ENCODE measurements at places on chromosomes 4 and X.

- no peak for DNase-seq
Observed at GRCh38 chr4:33998291-33998690, 2246.0 kb downstream of the ARAP2 start.

DNA sequence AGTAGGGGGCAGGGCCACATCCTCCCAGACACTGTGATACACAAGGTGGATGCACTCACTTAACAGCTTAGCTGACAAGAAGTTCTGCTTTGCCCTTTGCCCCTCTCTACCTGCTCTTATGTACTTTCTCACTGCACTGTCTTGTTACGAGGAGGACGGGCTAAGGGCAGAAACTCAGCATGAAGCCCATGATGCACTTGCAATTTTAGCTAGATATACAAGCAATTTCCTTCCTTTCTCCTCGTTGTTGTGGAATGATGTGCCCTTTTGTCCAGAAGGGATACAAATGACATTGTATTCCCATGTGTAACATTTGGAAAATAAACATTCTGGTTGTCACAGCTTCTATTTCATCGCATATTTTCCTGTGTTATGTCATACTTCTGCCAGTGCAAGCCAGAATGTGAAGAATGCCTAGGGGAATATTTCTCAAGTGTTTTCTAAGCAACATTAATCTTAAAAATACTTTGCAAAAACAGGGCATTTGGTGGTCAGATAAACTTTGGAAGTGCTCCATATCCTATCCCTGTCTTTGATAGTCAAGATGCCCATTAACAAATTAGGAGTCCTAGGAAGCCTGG is 47.2 kb downstream of the MAOA start:
- DNase-seq: no peak

DNA sequence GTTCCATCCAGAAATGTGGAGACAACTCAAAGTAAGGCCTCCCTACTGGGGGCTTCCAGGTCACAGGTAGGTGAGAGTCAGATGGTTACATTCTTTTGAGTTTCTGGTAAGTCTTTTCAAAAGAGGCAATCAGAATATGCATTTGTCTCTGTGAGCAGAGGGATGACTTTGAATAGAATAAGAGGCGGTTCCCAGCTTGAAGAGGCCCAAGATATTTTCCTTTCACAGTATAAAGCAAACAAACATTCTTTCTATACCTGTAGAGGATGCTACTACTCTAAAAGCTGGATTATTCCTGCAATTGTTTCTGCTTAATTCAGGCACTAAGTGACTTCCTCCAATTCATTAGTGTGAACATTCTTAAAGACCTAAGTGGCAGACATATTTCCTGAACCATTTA is 44.4 kb downstream of the DIAPH2 start:
- no peak for DNase-seq

GRCh38 chrX:84865113-84865512 is 138.6 kb upstream of the APOOL start:
- no peak for DNase-seq

Data from H7 (cell line).